ENCODE measurements at places on chromosomes 3 and 15. TPM values are rescaled to one million over a fixed set of nuclear protein-coding genes. Genes with fewer than 3 reads are reported as not detected.

Gene ALDH1A2
- total RNA-seq, result 2.5 TPM

Gene COL8A1
- 1.9 TPM for total RNA-seq

Gene GPR176
- 0.82 TPM for total RNA-seq

Gene GMPPB
- total RNA-seq, result 59.6 TPM

Gene LIPH
- 58.3 TPM for total RNA-seq

Gene ZNF774
- total RNA-seq, result 13.9 TPM
